Osteoblast (primary cell): ENCODE measurements at places on chromosomes 7 and 10. TPM values are rescaled to one million over a fixed set of nuclear protein-coding genes. Genes with fewer than 3 reads are reported as not detected.

GRCh38 chr10:6610647-6611046 lies 30.6 kb upstream of the PRKCQ start:
- DNase-seq: no peak

GRCh38 chr7:30163231-30163894 lies 28.6 kb downstream of the MTURN start:
- DNase-seq: no peak

DNA sequence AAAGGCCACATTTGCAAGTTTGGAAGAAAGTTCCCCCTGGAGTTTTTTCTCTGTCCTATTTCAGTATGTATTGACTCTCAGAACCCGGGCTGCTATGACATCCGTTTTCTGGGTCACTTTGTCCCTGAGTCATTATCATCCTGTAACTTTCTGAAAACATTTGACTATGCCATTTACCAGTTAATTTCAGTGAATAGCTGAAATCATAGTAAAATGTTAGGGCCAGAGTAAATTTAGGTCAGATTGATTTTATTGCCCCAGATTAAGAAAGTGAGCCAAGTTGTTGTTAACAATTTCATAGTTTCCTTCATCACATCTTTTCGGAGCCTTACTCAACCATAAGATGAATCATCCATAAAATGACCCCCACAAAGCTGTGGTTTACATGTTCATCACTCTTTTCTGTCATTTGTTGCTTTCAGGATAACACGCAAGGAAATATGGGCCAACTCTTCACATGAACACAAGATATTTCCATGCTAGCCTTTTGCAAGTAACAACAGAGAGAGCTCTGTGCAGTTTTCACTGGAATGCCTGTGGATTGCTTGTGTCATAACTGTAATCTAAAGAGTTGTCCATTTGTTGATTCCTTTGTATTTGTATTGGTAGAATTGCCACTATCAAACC lies 3.9 kb upstream of the MACC1 start:
- no peak for DNase-seq

The ALOX5 gene
- total RNA-seq: not detected in 2 replicates
